ENCODE measurements at places on chromosomes 7 and 10. TPM values are rescaled to one million over a fixed set of nuclear protein-coding genes. Genes with fewer than 3 reads are reported as not detected.

DNA sequence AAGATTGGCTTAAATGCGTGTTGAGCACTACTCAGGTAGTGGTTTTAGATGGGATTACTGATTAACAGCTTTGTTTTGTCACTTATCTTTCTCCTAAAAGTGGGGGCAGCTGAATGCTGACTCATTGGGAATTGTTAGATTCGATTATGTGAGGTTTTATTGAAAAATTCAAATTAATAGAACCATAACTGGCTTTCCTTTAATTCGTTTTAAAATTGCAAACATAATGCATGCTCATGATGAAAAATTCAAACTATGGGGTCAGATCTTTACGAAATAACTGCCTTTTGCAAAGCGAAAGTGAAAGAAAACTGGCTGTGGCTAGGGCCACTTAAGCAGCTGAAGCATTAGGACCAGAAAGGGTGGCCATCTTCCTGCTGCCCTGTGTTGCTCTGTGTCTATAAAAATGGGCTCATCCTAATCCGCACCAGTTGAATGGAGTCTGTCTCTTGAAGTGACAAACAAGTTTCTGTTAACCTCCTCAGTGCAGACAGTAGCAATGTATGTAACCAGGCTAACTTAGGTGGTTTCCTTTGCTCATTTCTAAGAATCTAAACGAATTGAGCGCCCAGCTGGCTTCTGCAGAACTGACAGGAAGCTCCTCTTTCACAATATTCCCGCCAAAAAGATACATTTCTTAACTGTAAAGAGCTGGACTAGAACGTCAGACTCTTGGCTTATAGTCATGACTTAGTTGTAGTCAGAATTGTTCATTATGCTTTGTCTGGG, 27.8 kb downstream of the DENND10 start:
- no peak for DNase-seq

DNA sequence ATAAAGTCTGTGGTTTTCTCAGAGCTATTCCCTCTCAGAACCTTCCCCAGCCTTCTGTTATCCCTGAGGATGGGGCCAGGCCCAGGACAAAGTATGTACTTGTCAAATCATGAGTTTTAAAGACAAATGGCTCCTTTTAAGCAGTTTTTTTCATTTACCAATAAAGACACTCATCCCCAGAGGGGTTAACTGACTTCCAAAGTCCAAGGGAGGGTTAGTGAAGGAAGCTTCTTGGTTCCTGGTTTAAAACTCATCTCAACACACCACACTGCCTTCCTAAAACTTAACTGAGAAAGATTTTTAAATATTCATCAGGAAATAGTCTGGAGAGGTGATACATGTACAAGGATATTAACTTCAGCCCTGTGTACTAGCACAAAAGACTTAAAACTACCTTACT, 15.9 kb downstream of the NMT2 start:
- no peak for DNase-seq

Gene CXCL12
- total RNA-seq = under 0.01 TPM

Gene CCL26
- not detected for total RNA-seq

- no peak for DNase-seq
Measured at GRCh38 chr7:24879291-24879690, 100.7 kb downstream of the OSBPL3 start.

DNA sequence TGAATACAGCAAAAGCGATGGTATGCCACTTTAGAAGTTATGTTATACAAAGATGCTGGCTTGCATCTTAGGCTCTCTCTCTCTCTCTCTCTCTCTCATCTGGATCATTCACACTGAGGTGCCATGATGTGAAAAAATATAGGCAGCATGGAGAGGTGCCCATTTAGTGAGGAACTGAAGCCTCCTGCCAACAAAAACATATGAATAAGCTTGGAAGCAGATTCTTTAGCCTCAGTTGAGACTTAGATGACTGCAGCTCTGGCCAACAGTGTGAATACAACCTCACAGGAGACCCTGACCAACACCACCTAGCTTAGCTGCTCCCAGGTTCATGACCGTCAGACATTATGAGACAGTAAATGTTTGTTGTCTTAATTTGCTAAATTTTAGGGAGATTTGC, 560.1 kb upstream of the LRRTM3 start:
- DNase-seq = no peak

DNA sequence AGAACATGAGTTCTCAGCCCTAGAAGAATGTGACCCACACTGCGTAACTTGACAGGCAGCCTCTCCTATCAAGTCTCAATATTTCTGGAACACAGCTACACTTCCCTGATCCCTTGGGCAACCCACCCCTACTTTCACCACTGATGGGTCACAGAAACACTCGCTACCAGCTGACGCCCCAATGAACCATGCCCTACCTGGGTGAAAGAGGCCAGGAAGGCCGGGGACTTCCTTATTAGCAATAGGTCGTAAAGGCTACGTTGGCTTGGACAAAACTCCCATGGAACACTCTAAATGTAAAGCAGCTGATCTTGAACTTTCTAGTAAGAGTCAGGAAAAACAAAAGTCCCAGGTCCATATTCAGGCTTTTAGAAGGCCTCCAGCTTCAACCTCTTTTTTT, 202.3 kb upstream of the KCTD7 start:
- DNase-seq = no peak

- DNase-seq = peak; percentile 46
Measured at GRCh38 chr10:46544989-46545791, 11.3 kb downstream of the GPRIN2 start.

DNA sequence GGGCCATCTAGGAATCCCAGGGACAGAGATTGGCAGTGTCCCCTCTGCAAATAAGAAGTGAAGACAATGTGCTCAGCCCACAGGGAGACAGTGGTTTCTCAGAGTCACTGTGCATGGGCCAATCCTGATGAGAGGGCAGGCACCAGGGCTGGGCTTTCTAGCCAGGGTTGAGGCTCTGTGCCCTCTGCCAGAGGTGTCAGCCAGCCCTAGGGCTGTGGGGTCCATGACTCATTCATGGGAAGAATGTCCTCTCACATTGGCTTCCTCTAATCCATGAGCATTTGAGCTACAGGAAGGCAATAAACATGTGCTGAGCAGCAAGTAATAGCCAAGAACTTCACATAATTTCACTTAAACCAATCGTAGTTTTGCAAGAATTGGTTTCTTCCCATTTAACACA, 482.0 kb upstream of the MGMT start:
- no peak for DNase-seq

DNA sequence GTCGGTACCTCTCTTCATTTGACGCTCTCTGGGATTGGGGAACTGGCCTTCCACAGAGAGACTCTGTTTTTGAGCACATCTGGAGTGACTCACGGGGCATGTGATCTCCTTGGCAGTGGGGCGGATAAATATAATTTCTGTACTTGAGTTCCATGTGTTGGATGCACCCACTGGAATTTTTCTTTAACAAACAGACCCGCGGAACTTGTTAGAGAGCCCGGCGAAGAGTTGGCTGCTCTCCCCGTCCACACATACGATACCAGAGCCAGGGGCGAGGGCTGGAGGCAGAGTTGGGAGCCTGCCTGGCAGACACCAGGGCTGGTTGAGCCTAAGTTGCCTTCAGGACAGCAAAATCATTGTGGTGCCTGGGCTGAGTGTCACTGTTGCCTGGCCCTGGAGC, at the start of gene FAM180A:
TSS of gene FAM180A (minus strand) at position 44 of the 400 bp plus-strand sequence. CDS start 233 bp downstream, outside the sequence.
- DNase-seq = peak; percentile 30

Gene GBX1
- not detected for total RNA-seq

Gene INA
- total RNA-seq = 0.26 TPM

Gene FAM25C
- not detected for total RNA-seq

DNA sequence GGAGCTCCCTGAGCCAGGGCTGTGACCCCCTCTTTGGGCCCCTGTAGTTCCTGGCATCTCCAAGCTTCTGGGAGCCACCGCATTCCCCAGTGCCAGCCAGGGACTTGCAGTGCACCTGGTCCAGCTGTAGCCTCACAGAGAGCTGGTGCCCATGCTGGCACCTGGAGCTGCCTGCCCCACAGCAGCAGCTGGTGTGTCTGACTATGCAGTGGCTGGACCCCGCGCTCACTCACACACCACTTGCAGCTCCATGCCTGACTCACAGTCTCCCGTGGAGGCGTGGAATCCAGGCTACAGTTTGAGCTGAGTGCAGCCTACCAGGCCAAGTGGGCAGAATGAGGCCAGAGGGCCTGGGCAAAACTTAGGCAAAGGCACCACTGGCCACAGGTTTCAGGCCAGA, 102.2 kb upstream of the NAMPT start:
- no peak for DNase-seq

DNA sequence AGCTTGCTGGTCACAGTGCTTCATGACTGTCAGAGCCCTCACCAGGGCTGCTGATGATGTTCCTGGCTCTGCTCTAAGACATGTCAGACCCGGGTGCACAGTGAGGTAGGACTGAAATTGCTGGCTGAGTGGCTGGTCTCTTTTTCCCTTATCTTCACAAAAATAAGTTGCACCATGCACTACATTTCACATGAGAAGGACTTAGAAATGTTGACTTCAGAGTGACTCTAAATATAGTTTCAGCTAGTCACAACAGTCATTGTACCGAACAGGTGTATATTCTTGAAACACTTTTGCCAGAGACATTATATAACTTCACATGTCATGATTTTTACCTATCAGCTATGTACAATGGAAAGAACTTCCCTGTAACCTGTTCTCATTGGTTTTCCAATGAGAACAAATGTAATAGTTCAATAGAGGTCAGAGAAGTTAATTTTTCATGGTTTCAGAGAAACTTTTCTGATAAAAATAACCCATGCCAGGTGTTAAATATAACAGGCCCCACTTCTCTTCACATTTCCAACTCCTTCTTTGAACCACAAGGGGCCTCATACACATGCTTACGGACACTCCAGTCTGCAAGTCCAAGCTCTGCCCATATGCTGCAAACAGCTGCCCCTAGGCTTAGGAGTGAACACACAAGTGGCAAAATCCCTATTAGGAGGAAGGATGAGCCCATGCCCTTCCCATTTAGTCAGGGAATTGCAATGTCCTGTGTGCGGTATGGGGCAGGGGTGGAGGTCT, 115.6 kb downstream of the CDK6 start:
- DNase-seq = no peak

DNA sequence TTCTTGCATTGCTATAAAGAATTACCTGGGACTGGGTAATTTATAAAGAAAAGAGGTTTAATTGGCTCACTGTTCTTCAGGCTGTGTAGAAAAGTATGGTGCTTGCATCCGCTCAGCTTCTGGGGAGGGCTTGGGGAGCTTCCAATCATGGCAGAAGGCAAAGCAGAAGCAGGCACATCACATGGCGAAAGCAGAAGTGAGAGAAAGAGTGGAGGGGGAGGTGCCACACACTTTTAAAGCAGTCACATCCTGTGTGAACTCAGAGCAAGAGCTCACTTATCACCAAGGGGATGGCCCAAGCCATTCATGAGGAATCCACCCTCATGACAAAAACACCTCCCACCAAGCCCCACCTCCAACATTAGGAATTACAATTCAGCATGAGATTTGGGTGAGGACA, 303.5 kb downstream of the OTUD1 start:
- DNase-seq = no peak

DNA sequence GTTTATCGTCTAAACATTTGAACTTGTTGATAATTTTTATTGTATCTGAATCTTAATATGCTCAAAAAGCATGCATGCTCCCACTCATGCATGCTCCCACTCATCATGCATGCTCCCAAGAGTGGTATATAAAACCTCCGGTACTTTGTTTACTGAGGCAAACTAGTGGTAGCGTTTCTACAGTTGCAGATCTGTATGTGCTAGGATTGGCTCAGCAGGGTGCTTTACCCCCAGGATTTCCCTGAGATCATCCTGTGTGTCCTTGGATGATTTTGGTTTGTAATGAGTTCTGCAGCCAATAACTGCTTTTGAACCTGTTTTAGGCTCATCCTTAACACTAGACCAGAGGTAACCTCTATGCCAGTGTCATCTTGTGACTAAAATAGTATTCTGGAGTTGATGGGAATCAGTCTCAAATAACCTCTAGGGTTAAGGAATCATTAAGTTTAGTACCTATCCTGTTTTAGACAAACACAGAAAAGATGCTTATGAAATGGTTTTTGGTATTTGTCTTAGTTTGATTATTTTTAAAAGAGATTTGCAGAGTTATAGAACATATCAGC, 40.4 kb downstream of the PHTF2 start:
- no peak for DNase-seq

DNA sequence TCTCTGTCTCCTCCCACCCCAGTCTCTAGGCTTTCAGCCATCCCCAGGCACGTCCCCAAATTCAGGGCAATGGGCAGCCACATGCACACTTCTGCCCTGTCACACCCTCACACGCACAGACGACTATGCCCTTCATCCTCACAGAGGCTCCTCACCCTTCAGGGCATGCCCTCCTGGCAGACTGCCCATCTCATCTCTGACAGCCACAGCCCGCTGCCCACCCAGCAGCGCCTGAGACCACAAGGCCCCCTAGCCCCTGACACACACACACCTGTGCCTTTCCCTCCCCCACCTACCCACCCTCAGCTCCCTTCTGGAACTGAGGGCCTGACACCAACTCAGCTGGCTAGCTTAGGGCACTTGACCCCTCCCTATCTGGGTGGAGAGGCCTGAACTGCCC, 23.0 kb upstream of the SLC29A3 start:
- no peak for DNase-seq

GRCh38 chr10:114320249-114321116, 81.4 kb downstream of the VWA2 start:
- DNase-seq = peak; percentile 99

Gene IFT22
- 12.0 TPM for total RNA-seq

Gene SFTPA1
- total RNA-seq = not detected

- DNase-seq = no peak
Measured at GRCh38 chr10:117553142-117553814, 10.7 kb downstream of the EMX2 start.

DNA sequence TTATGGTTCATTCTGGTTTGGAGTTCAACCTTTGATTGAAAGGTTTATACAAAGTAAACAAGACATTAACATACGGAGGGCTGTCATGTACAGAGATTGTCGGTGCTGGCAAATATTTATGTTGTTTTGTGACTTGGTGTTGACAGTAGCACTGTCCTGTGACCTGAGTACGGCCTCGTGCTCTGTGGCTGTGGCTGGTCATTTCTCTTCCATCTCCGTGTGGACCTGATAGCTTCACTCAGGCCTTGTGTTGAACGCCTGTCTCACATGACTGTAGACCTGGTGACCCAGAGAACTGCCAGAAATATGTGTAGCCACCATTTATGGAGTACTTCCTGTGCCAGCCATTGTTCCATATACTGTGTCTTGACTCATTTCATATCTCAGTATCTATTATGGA, 311.6 kb downstream of the CCDC3 start:
- DNase-seq = no peak

- no peak for DNase-seq
Measured at GRCh38 chr7:29479301-29480200, 84.1 kb upstream of the PRR15 start.

GRCh38 chr7:79312022-79312421, 141.4 kb downstream of the MAGI2 start:
- no peak for DNase-seq
